Nephron progenitor cell (in vitro differentiated cells): ENCODE measurements at places on chromosomes 7 and 10.

DNA sequence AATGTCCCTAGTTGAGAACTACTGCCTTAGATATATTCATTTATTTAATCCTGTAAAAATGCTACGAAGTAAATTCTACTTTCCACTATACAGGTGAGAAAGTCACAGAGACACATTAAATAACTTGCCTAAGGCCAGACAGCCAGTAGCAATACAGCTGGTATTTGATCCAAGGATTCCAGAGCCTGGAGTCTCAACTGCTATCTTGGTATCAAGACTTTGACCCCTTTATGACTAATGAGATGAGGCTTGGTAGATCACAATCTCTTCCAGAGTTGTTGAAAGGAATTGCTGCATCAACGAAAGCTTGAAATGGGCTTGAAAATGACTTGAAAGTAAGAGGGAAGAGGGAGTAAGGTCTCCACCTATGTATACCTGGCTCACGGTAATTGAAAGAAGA lies 83.3 kb downstream of the ORC5 start:
- peaks cover 14% of the 10 kb centered on the region for H3K4me1 ChIP-seq
- DNase-seq = no peak
- no peaks in the 10 kb centered on the region for H3K27me3 ChIP-seq

DNA sequence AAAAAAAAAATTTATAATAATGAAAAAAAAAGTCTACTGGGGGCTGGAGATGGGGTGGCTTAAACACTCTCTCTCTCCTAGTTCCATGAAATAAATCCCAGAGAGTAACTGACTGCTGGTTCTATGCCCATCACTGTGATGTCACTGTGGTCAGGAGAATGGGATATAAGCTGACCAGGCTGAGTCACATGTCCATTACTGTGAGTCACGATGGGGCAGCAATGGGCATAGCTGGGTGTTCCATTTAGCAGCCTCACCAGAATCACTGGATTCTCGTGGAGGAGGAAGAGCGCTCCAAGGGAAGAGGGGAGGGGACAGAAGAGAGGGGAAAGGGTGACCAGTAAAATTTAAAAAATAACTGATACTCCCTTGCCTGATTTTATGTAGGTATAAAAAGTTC lies 37.1 kb downstream of the MASTL start:
- no peak overlapping the region for H3K4me3 ChIP-seq
- no peak for DNase-seq
- H3K27ac ChIP-seq = no peak overlapping the region
- H3K36me3 ChIP-seq = no peaks in the 10 kb centered on the region
- H3K27me3 ChIP-seq = peaks cover 4% of the 10 kb centered on the region

GRCh38 chr10:74436523-74437170 lies 285.6 kb downstream of the ADK start:
- no peaks in the 10 kb centered on the region for H3K27me3 ChIP-seq
- H3K4me3 ChIP-seq = no peak overlapping the region
- no peak for DNase-seq
- no peaks in the 10 kb centered on the region for H3K4me1 ChIP-seq
- no peaks in the 10 kb centered on the region for H3K36me3 ChIP-seq

DNA sequence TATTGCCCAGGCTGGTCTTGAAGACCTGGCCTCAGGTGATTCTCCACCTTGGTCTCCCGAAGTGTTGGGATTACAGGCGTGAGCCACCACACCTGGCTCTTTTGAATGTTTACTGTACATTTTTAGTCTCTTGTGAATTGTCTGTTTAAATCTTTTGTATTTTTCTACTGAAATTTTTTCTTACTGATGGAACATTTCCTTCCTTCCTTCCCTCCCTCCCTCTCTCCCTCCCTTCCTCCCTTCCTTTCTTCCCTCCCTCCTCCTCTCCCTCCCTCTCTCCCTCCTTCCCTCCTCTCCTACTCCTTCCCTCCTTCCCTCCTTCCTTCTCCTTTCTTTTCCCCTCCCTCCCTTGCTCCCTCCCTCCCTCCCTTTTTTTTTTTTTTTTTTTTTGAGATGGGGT lies 58.0 kb downstream of the DAGLB start:
- H3K4me3 ChIP-seq = no peak overlapping the region
- no peak for DNase-seq
- H3K27me3 ChIP-seq = no peaks in the 10 kb centered on the region
- H3K4me1 ChIP-seq = peaks cover 6% of the 10 kb centered on the region
- no peak overlapping the region for H3K27ac ChIP-seq
- peaks cover 78% of the 10 kb centered on the region for H3K36me3 ChIP-seq

GRCh38 chr10:98967601-98968000 lies 268.1 kb downstream of the HPSE2 start:
- H3K4me1 ChIP-seq = no peaks in the 10 kb centered on the region
- DNase-seq = no peak
- no peak overlapping the region for H3K4me3 ChIP-seq
- no peaks in the 10 kb centered on the region for H3K27me3 ChIP-seq
- no peak overlapping the region for H3K27ac ChIP-seq

- H3K36me3 ChIP-seq = peaks cover 6% of the 10 kb centered on the region
- H3K27ac ChIP-seq = no peak overlapping the region
- H3K27me3 ChIP-seq = peaks cover 5% of the 10 kb centered on the region
- no peak for DNase-seq
- no peaks in the 10 kb centered on the region for H3K4me1 ChIP-seq
- no peak overlapping the region for H3K4me3 ChIP-seq
Measured at GRCh38 chr7:135102372-135102771, 45.5 kb upstream of the TMEM140 start.

- DNase-seq = no peak
- no peak overlapping the region for H3K4me3 ChIP-seq
- H3K36me3 ChIP-seq = peaks cover 16% of the 10 kb centered on the region
- no peaks in the 10 kb centered on the region for H3K4me1 ChIP-seq
- H3K27me3 ChIP-seq = no peaks in the 10 kb centered on the region
Measured at GRCh38 chr10:24645784-24646183, 77.9 kb downstream of the ARHGAP21 start.

DNA sequence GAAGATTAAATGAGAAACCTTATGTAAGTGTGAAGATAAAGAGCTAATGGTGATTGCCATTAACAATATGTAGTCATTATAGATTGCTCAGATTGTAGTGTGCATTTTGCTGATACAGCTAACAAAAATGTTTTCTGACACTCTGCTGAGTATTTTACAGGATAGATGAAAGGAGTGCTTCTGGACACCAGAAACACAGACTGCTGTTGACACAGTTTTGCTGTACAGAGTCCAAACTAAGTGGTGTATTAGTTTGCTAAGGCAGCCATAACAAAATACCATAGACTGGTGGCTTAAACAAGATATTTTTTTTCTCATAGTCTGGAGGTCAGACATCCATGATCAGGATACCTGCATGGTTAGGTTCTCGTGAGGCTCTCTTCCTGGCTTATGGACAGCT lies 2.2 kb downstream of the SMC3 start:
- no peak for DNase-seq
- peak overlapping the region; percentile 97 for H3K4me3 ChIP-seq
- no peaks in the 10 kb centered on the region for H3K27me3 ChIP-seq
- H3K27ac ChIP-seq = peak overlapping the region; percentile 20
- H3K36me3 ChIP-seq = peaks cover 10% of the 10 kb centered on the region

DNA sequence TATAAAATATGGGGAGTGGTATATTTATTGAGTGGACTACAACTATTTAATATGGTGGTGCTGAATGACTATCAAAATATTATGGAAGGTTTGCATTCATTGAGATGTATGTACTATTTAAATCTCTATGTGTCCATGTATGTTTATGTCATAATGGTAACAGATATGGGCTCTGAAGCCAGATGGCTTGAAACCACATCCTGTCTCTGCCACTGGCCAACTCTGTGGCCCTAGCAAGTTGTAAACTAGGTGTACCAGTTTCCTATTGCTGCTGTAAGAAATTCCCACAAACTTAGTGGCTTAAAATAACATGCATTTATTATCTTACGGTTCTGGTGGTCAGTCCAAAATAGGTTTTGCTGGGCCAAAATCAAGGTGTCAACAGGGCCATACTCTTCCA lies 198.1 kb upstream of the NFE2L3 start:
- no peak overlapping the region for H3K4me3 ChIP-seq
- H3K27ac ChIP-seq = no peak overlapping the region
- H3K27me3 ChIP-seq = peaks cover 8% of the 10 kb centered on the region
- no peak for DNase-seq
- peaks cover 9% of the 10 kb centered on the region for H3K36me3 ChIP-seq

- H3K4me3 ChIP-seq = no peak overlapping the region
- no peak for DNase-seq
- peaks cover 11% of the 10 kb centered on the region for H3K36me3 ChIP-seq
- H3K4me1 ChIP-seq = no peaks in the 10 kb centered on the region
- no peaks in the 10 kb centered on the region for H3K27me3 ChIP-seq
Measured at GRCh38 chr10:62231371-62231770, 37.3 kb downstream of the RTKN2 start.

- H3K4me1 ChIP-seq = peaks cover 5% of the 10 kb centered on the region
- no peak for DNase-seq
- no peak overlapping the region for H3K4me3 ChIP-seq
- peaks cover 13% of the 10 kb centered on the region for H3K27me3 ChIP-seq
- no peaks in the 10 kb centered on the region for H3K36me3 ChIP-seq
- H3K27ac ChIP-seq = no peak overlapping the region
Measured at GRCh38 chr7:38674513-38674912, 43.3 kb upstream of the AMPH start.

- no peak overlapping the region for H3K4me3 ChIP-seq
- no peak overlapping the region for H3K27ac ChIP-seq
- no peaks in the 10 kb centered on the region for H3K36me3 ChIP-seq
- DNase-seq = no peak
- H3K4me1 ChIP-seq = no peaks in the 10 kb centered on the region
- no peaks in the 10 kb centered on the region for H3K27me3 ChIP-seq
Measured at GRCh38 chr10:19730907-19731217, 85.4 kb upstream of the PLXDC2 start.

DNA sequence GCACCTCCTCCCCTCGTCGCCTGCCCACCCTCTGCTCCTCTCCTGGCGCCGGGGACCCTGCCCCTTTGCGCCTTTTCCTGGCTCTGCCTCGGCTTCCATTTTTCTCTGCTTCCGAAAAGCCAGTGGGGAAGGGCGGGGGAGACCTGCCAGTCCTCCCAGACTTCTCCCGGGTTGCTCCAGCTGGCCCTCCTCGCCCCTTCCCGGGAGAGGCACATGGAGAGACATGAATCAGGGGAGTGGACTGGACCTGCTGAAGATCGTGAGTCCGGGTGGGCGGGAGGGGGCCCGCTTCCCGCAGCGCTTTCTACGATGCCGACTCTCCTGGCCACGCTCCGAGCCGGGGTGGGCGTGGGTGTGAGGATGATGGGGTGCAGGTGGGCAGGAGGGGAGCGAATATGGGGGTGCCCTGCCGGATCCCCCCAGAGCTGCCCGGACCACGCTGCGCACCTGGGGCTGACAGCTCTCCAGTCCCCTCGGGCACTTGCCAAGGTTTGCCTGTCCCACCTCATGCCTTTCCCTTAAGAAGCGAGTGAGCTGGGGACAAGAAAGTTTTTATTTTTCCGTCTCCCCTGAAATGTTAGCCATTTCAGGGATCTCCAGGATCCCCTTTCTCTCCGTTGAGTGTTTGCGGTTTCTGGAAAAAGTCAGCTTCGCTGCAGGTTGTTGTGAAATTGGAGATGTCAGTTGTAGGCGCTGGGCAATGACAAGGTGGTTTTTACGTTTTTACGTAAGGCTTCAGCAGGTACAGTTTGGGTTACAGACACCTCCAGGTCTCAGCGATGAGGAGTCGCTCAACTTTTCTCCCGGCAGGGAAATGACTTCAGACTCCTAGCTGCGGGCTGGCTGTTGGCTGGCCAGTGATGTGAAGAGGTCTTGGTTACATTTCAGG lies 977 bp downstream of the CACNB2 start:
- H3K27ac ChIP-seq = peak overlapping the region; percentile 48
- H3K36me3 ChIP-seq = no peaks in the 10 kb centered on the region
- H3K4me1 ChIP-seq = peaks cover 38% of the 10 kb centered on the region
- DNase-seq = no peak
- peak overlapping the region; percentile 87 for H3K4me3 ChIP-seq

- DNase-seq = no peak
- peaks cover 22% of the 10 kb centered on the region for H3K36me3 ChIP-seq
- peak overlapping the region; percentile 91 for H3K27ac ChIP-seq
Measured at GRCh38 chr10:58826694-58827093, 314.0 kb downstream of the BICC1 start.

GRCh38 chr10:6755781-6756460 lies 175.8 kb upstream of the PRKCQ start:
- DNase-seq = no peak
- peaks cover 21% of the 10 kb centered on the region for H3K4me1 ChIP-seq
- no peak overlapping the region for H3K27ac ChIP-seq
- no peak overlapping the region for H3K4me3 ChIP-seq
- no peaks in the 10 kb centered on the region for H3K36me3 ChIP-seq

GRCh38 chr7:19663816-19664462 lies 44.9 kb downstream of the POLR1F start:
- no peak overlapping the region for H3K4me3 ChIP-seq
- peaks cover 7% of the 10 kb centered on the region for H3K27me3 ChIP-seq
- peaks cover 4% of the 10 kb centered on the region for H3K4me1 ChIP-seq
- H3K36me3 ChIP-seq = no peaks in the 10 kb centered on the region

- peaks cover 4% of the 10 kb centered on the region for H3K27me3 ChIP-seq
- no peak overlapping the region for H3K27ac ChIP-seq
- peaks cover 11% of the 10 kb centered on the region for H3K36me3 ChIP-seq
- H3K4me1 ChIP-seq = peaks cover 75% of the 10 kb centered on the region
Measured at GRCh38 chr10:75646218-75646915, 214.9 kb downstream of the LRMDA start.

DNA sequence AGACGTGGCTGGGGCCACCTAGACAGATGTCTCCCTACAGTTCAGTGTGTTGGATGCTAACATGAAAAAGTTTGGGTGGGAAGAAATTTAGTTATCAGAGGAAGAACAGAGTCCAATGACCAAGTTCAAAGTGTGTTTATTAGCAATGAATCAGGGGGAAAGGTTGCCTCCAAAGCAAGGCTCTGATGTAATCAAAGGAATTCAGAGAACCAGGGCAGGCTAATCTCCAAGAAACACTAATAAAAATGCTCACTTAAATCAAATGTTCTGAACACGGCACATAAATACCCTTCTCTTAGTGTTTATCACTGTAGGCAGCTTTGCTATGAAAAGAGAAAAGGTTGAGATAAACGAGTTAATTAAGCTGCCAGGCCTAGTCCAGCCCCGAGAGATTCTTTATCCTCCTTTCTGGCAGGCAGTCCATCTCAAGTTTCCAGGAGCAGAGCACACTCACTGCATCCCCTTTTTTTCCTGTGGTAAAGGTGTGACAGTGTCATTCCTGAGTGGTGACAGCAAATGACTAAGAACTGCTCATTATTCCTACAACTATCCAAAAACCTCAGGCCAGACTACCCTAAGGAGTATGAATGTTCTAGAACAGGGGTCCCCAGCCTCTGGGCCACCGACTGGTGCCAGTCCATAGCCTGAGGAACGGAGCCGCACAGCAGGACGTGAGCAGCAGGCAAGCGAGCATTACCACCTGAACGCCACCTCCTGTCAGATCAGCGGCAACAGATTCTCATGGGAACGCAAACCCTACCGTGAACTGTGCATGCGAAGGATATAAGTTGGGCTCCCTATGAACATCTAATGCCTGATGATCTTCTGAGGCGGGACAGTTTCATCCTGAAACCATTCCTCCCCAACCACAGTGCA lies 66.9 kb upstream of the FHIP2A start:
- no peak for DNase-seq
- no peak overlapping the region for H3K27ac ChIP-seq
- H3K27me3 ChIP-seq = peaks cover 18% of the 10 kb centered on the region
- H3K4me3 ChIP-seq = no peak overlapping the region
- peaks cover 8% of the 10 kb centered on the region for H3K4me1 ChIP-seq

GRCh38 chr10:58823983-58824382 lies 311.3 kb downstream of the BICC1 start:
- no peaks in the 10 kb centered on the region for H3K27me3 ChIP-seq
- DNase-seq = no peak
- no peak overlapping the region for H3K27ac ChIP-seq

- H3K4me3 ChIP-seq = no peak overlapping the region
- H3K36me3 ChIP-seq = peaks cover 55% of the 10 kb centered on the region
- peaks cover 2% of the 10 kb centered on the region for H3K27me3 ChIP-seq
- peak overlapping the region; percentile 36 for H3K27ac ChIP-seq
- no peaks in the 10 kb centered on the region for H3K4me1 ChIP-seq
- no peak for DNase-seq
Measured at GRCh38 chr7:791519-791918, 40.8 kb upstream of the SUN1 start.
